Esophagus muscularis mucosa (tissue), 4 donors: ENCODE measurements at places on chromosomes 7 and 10. TPM values are rescaled to one million over a fixed set of nuclear protein-coding genes. Genes with fewer than 3 reads are reported as not detected.

DNA sequence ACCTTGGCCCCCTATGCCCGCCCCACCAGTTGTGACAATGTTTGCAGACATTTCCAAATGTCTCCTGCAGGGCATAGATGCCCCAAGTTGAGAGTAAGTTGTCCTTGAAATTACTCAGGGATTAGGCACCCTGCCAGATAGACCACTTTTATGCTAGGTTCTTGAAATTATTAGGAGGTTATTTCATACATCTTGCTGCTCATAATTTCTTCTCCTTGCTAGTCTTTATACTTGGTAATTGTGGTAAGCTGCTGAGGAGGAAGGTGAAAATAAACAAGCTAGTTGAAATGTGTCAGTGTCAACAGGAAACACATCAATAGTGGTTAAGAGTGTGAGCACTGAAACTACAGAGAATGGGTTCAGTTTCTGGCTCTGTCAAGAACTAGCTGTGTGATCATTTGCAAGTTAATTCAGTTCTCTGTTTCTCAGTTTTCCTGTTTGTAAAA, 63.7 kb upstream of the AOAH start:
- peaks cover 7% of the 10 kb centered on the region for H3K4me1 ChIP-seq
- no peaks in the 10 kb centered on the region for H3K27me3 ChIP-seq
- no peak overlapping the region for H3K27ac ChIP-seq
- peak; percentile 55 for DNase-seq
- no peak overlapping the region for H3K4me3 ChIP-seq

GRCh38 chr10:126687121-126687606, 16.7 kb upstream of the C10orf90 start:
- no peak overlapping the region for H3K4me3 ChIP-seq
- DNase-seq: no peak
- H3K27me3 ChIP-seq: no peaks in the 10 kb centered on the region
- no peak overlapping the region for H3K27ac ChIP-seq
- no peaks in the 10 kb centered on the region for H3K36me3 ChIP-seq
- no peaks in the 10 kb centered on the region for H3K4me1 ChIP-seq

DNA sequence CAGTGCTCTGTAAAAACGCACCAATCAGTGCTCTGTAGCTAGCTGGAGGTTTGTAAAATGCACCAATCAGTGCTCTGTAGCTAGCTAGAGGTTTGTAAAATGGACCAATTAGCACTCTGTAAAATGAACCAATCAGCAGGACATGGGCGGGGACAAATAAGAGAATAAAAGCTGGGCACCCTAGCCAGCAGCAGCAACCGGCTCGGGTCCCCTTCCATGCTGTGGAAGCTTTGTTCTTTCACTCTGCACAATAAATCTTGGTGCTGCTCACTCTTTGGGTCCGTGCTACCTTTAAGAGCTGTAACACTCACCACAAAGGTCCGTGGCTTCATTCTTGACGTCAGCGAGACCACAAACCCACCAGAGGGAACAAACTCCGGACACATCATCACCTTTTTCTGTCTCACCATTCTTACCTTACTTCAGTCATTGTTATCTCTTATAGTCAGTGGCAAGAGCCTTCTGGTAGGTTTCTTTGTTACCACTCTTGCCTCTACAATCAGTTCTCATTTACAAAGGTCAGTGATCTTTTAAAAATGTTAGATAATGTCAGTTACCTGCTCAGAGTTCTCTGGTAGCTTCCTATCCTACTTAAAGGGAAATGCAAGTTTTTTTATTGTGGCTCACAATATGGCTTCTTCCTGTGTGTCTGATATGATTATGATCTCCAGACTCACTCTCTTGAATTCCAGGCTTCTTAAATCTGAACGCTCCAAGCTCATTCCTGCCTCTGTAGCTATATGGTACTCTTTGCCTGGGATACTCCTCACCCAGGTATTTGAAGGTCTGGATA, 4.5 kb downstream of the STAM start:
- H3K27ac ChIP-seq: no peak overlapping the region
- DNase-seq: no peak
- H3K27me3 ChIP-seq: no peaks in the 10 kb centered on the region
- H3K4me3 ChIP-seq: no peak overlapping the region
- peaks cover 76% of the 10 kb centered on the region for H3K4me1 ChIP-seq

- H3K27me3 ChIP-seq: no peaks in the 10 kb centered on the region
- H3K4me3 ChIP-seq: no peak overlapping the region
- no peak for DNase-seq
- no peak overlapping the region for H3K27ac ChIP-seq
These were observed 1.4 kb downstream of the HABP2 start for GRCh38 chr10:113554214-113554613.

GRCh38 chr10:108241166-108241565, 1076.7 kb upstream of the SORCS1 start:
- DNase-seq: no peak
- no peaks in the 10 kb centered on the region for H3K4me1 ChIP-seq
- no peak overlapping the region for H3K4me3 ChIP-seq
- no peaks in the 10 kb centered on the region for H3K36me3 ChIP-seq
- no peaks in the 10 kb centered on the region for H3K27me3 ChIP-seq
- no peak overlapping the region for H3K27ac ChIP-seq

VSTM4 gene
- total RNA-seq: 13.5 TPM

ARHGAP21 gene
- total RNA-seq: 57.8 TPM
